ENCODE measurements at places on chromosomes 3 and 15.
A peak's percentile ranks its signal among the peaks of the same experiment; 100 is the strongest.

GRCh38 chr3:153099131-153099530 is 62.9 kb upstream of the RAP2B start:
- DNase-seq: no peak

GRCh38 chr3:114207768-114208167 is 28.9 kb upstream of the DRD3 start:
- DNase-seq: no peak

- DNase-seq: peak; percentile 1
Observed at GRCh38 chr3:66816090-66816761, 181.9 kb upstream of the KBTBD8 start.

GRCh38 chr3:33612607-33613006 is 105.4 kb downstream of the CLASP2 start:
- no peak for DNase-seq

- DNase-seq: no peak
Observed at GRCh38 chr3:103166890-103167289, 732.1 kb downstream of the ZPLD1 start.
